ENCODE measurements at places on chromosomes 1 and 21.
A peak's percentile ranks its signal among the peaks of the same experiment; 100 is the strongest.

GRCh38 chr1:235018161-235018560, 110.5 kb downstream of the TOMM20 start:
- DNase-seq = no peak

GRCh38 chr1:168159251-168159650, 19.5 kb upstream of the TIPRL start:
- DNase-seq = no peak

- DNase-seq = peak; percentile 68
Observed at GRCh38 chr1:101239095-101240040, 2.5 kb downstream of the S1PR1 start.

GRCh38 chr1:95951371-95952102, 717.5 kb downstream of the RWDD3 start:
- DNase-seq = no peak

DNA sequence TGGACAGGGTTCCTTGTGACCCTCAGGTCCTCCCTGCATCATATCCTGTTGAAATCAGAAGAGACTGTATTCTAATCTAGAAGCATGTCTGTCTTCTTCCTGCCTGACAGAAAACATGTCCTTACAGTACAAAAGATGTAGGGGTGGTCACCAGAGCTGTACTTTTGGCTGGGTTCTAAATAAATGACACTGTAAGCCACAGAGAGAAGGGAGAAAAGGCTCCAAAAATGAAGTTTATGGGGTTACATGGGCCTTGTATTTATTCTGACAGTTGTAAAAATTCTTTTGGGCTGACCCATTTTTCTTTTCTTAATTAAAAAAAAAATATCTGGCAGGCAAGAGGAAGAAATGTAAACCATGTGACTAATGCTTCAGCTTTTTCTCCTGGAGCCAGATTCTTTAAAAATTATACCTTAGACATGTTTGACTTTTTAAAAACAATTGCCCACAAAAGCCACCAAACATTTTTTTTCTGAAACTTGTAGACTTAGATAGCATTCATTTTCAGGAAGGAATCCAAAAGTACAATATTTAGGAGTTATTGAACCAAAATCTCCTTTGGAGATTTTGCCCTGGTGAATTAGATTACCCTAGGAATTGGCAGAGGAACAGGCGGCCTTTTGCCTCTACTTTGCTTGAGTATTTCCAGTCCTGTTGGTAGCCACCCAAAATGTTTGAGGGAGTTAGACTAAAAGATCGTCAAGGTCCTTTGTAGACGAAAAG, 17.1 kb downstream of the RGL1 start:
- DNase-seq = peak; percentile 40

GRCh38 chr21:44297525-44298290, 2.1 kb upstream of the PFKL start:
- peak; percentile 78 for DNase-seq

- no peak for DNase-seq
Observed at GRCh38 chr1:167094690-167095089, 815 bp downstream of the STYXL2 start.

DNA sequence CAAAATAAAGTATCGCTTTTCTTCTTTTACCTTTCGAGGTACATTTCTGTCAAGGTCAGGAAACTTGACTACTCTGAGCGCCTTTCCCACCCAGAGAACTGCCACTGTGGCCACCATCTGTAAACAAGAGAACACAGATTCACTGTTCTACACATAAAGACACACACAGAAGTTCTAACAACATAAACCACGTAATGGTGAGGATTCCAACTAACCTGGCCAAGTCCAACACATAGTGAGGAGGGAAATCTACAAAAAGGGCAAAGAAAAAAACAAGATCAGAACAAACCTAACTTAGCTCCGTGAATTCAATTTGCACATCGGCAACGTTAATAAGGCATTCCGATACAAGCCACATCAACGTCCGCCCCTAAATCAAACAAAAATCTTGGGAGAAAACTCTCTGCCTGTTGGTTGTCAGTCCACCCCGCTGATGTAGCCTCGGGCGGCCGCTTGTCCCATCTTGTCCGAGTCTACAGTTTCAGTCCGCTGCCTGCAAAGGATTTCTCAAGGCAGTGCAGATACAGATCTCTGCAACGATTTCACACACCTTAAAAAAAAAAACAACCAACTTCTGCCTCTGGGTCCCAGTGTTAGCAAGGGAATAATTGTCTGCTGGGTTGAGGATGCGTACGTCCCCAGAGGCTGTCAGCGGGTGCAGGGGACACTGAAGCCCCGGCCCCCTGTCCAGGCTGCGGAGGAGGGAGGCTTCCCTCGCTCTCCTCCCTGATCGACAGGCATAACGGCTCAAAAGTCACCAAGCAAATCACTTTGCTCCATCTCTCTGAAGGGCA, 1.0 kb downstream of the SLC35D1 start:
- peak; percentile 64 for DNase-seq

- no peak for DNase-seq
Observed at GRCh38 chr1:168892931-168893330, 163.9 kb upstream of the DPT start.

GRCh38 chr1:11649624-11650330, 4.5 kb downstream of the FBXO2 start:
- no peak for DNase-seq

DNA sequence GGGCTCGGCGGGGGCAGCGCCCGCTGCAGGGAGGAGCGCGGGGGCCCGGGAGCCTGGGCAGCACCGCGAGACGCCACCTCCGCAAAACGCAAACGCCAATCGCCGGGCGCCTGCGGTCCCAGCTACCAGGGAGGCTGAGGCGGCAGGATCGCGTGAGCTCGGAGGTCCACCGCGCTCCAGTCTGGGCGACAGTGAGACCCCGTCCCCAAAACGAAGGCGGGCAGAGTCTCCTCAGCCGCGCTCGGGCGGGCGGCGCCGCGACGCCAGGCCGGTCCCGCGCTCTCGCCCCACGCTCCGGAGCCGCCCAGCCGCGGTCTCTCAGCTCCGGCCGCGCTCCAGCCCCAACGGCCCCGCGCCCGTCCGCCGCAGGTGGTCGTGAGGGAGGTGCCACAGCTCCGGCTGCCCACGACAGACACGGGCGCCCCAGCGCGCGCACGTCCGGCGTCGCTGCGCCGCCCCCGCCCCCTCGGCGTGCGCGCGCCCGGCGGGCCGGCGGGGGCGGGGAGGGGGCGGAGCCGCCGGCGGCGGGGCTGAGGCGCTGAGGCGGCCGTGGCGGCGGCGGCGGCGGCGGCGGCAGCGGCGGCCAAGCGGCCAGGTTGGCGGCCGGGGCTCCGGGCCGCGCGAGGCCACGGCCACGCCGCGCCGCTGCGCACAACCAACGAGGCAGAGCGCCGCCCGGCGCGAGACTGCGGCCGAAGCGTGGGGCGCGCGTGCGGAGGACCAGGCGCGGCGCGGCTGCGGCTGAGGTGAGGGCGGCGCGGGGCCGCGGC, at the start of gene ADARB1:
ADARB1 (plus strand) TSS at position 533 of the 770 bp plus-strand sequence. CDS start 97,077 bp downstream, outside the sequence.
- peak; percentile 29 for DNase-seq

DNA sequence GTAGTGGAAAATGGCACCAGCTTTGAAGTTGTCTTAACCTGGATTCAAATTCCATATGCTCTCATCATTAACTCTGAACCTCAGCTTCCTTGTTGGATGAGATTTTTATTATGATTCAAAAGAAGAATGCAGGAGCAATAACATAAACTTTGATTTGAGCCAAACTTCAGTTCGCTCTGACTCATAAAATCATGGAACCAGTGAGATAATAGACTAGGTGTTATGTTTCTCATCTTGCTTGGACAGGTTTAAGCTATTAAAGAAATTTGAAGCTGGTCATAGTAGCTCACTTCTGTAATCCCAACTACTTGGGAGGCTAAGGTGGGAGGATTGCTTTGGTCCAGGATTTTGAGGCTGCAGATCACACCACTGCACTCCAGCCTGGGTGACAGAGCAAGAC, 172.8 kb downstream of the CLEC20A start:
- DNase-seq = no peak

- no peak for DNase-seq
Observed at GRCh38 chr1:221777431-221778072, 35.7 kb upstream of the DUSP10 start.

- peak; percentile 67 for DNase-seq
Observed at GRCh38 chr1:197200272-197200899, 53.9 kb upstream of the ASPM start.

GRCh38 chr1:13663969-13664368, 36.0 kb upstream of the PRDM2 start:
- no peak for DNase-seq

- DNase-seq = no peak
Observed at GRCh38 chr1:208059409-208060001, 148.6 kb upstream of the CD34 start.

DNA sequence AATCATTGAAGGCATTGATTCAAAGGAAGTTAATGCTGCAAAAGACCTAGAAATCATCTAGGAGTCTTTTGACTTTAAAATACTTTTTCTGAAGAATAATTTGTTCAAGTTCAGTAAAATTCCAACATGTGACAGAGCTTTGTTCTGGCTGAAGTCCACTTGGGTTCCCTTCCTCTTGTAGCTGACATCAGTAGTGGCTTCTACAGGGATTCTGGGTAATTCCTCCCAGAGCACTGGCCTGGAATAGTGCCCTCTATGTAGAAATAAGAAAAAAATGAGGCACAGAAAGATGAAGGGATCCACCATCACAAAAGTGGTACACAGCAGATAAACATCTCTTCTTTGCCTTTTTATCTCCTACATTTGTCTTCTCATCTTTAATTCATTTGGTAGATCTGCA, 548.1 kb downstream of the LTN1 start:
- no peak for DNase-seq

DNA sequence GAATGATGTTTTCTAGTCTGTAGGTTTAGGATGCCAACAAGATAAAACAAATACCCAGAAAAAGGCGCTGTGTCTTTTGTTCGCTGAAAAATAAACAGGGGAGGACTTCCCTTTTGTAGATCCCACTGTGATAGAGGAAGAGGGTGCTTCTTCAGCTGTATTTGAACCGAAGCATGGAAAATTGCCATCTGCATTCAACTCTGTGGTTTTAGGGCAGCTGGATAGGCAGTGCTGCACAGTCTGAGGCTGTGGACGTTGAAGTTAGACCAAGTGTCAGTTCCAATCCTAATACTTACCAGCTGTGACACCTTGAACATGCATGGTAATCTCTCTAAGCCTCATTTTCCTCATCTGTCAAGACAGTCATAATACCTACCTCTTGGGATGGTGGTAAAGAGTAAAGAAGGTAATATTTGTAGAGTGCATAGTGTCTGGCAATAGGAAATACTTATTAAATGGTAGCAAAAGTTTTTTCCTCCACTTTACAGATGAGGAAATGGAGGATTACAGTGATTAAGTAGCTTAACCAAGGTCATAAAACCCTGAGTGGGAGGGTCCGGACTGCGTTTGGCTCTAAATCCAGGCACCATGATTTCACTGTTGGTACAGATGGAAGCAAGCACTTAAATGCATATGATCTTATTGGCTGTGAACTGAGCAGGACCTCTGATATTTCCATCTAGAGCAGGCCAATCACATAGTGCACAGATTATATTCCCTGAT, 48.5 kb downstream of the UTP25 start:
- no peak for DNase-seq

DNA sequence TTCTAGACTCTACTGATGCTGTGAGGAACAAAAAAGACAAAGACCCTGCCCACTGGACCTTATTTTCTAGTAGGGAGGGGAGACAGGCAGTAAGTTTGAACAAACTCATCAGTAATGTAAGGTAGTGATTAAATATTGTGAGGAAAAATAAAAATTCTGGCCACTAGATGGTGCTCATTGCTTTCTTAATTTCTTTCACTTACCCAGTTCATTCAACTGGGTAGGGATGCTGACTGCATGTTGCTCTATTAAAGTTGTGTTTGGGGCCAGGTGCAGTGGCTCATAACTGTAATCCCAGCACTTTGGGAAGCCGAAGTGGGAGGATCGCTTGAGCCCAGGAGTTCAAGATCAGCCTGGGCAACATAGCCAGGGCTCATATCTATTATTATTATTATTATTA, 6.3 kb upstream of the KYAT3 start:
- DNase-seq = peak; percentile 69

- DNase-seq = no peak
Observed at GRCh38 chr1:56034222-56034621, 545.1 kb downstream of the PLPP3 start.

GRCh38 chr1:48687282-48688045, 89.2 kb downstream of the BEND5 start:
- no peak for DNase-seq

- DNase-seq = peak; percentile 63
Observed at GRCh38 chr1:119603695-119604094, 44.4 kb downstream of the ZNF697 start.

DNA sequence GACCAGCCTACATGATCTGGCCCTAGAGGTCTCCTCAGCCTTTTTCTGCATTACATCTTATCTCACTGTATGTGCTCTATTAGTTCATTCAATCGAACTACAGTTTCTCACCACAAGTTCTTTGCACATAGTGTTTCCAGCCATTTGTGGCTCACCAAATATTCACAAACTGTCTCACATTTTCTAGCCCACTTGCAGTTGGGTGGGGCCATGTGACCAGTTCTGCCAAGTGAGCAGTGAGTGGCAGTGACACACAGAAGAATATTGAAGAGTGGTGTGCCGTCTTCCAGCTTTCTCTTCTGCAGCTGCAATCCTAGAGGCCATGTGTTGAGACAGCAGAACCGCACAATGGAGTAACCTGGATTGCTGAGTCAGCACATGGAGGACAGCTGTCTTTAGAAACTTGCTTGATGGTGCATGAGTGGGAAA, 103.2 kb upstream of the ZNF644 start:
- no peak for DNase-seq

GRCh38 chr1:182259968-182260367, 131.6 kb downstream of the GLUL start:
- no peak for DNase-seq

All from endothelial cell of umbilical vein (primary cell).